ENCODE measurements at places on chromosomes 1 and 21.
A peak's percentile ranks its signal among the peaks of the same experiment; 100 is the strongest.

DNA sequence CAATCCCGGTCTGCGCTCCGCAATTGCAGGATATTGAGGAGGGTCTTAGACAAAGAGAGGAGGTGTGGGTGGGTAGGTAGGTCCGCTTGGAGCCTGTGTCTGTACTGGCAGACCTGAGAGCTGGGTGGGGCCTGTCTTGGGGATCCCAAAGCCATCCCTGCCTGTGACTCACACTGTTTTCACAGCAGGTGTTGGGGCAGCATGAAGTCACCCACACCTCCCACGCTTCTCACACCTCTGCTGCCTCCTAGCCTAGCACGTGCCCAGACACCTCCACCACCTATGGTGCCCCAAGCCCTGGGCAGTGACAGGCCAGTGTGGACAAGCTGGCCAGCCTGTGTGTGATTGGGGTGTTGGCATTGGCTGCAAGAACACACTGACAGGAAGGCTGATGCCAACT, 65.7 kb upstream of the ECE1 start:
- no peak for DNase-seq

DNA sequence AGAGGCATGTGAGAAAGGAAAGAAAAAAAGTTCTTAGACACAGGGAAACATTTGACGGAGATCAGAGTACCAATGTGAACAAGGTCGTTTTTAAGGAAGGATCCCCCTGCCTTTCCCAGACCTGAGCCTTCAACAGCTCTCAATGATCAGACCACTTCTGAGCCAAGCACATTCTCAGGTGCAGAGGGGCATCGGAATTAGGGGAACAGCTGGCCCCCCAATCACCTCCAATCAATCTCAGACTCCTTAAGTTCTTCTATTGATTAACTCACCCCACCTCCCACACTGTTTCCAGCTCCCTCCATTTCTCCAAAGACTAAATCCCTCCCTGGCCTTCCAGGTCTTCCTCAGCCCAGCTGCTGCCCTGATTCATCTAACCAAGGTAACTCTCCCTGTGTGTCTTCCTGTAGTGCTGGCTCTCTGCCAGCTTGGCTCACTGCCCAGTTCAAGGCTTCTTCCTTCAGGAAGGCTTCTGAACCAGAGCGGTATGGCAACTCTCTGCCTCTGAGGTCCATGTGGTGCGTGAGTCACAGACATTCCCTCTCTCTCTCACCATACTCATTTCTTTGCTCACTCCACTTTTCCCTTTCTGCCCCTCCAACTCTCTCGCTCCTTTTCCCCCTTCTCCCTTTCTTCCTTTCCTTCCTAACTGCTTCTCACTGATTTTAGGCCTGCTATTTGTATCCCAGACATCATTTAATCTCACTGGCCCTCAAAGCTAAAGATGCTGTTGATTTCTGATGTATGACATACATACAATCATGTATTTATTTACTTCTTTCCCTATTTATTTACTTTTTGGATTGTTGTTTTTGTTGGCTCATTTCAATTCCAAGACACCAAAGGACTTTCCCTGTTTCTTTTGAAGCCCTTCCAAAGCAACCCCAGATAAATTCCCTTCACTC, 18.1 kb downstream of the CFAP45 start:
- no peak for DNase-seq

GRCh38 chr1:23029337-23029736, 10.1 kb downstream of the KDM1A start:
- DNase-seq: no peak

GRCh38 chr1:232547938-232548484, 81.9 kb downstream of the SIPA1L2 start:
- DNase-seq: no peak

DNA sequence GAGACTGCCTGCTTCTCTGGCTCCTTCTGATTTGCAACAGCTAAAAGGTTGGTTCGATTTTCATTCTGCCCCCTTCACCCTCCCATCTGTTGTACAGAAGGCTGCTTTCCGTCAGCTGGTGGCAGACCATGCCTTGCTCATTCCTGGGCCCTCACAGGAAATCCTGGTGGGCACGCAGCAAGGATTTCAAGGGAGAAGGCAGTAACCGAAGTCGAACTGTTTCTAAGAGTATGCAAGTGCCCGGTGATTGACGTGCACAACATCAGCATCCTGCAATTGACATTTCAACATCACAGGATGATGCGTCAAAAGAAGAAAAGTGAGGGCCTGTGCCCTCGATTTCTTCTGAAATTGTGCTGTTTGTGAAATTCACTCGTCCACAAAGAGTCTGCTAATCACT, 83.8 kb downstream of the PLPP3 start:
- no peak for DNase-seq

GRCh38 chr1:20950679-20951078, 163.6 kb upstream of the HP1BP3 start:
- no peak for DNase-seq

GRCh38 chr1:93446837-93447451, 974 bp upstream of the FNBP1L start:
- DNase-seq: peak; percentile 15

Measured in stimulated activated CD4-positive, alpha-beta T cell treated with anti-CD3 and anti-CD28 coated beads, Interleukin-4, amount 100 ng/mL, for 24 hours (primary cell).